ENCODE measurements at places on chromosomes 5 and 9.

- DNase-seq = no peak
These were observed 25.0 kb upstream of the FREM1 start for GRCh38 chr9:14935106-14935751.

DNA sequence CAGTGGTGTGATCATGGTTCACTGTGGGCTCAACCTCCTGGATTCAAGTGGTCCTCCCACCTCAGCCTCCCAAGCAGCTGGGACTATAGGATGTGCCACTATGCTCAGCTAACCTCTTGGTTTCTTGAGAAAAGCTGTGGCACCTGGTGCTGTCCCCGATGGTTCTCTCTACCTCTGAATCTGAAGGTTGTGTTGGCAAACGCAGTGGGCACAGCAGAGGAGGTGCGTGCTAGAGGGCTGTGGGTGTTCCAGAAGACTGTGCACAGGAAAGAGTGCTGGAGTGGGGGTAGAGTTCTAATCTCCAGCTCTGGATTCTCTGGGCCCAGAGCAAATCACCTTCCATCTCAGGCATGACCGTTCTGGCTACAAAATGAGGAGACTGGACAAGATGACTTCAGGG is 12.5 kb downstream of the RGS3 start:
- no peak for DNase-seq

- DNase-seq = no peak
These were observed 252.5 kb upstream of the SEMA6A start for GRCh38 chr5:116827078-116827477.

DNA sequence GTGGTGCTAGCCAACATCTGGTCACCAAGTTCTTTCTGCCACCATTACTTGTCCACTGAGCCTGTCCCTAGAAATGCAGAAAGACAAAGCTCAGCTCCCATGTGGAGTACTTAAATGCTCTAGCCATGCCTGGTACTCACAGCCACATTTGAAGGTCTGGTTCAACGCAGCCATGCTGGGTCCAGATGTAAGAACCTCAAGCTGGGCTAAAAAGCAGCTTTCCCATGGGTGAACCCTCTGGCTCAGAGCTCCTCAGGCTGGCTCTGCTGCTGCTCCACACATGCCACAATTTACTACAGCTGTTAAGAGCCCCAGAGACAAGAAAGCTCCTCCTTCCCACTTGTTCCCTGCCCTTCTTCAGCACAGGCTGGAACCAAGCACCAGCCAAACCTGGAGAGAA is 97.1 kb upstream of the LRRTM2 start:
- DNase-seq = no peak

DNA sequence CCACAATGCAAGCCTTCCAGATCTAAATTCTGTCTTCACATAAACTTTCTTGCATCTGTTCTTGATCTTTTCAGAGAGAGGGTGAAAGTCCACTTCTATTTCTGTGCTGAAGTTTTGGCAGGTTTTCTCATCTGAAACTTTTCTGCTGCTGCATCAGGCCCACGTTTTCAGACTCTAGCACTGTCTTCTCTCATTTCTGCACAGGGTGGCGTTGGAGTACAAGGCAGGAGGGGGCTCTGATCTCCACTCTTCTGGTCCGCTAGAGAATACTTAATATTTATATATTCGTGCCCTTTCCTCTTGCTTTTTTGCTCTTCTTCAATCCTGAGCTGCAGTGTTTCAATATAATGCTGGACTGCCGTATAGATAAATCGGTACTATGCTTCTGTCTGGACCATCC is 204.0 kb upstream of the PRDM9 start:
- no peak for DNase-seq

DNA sequence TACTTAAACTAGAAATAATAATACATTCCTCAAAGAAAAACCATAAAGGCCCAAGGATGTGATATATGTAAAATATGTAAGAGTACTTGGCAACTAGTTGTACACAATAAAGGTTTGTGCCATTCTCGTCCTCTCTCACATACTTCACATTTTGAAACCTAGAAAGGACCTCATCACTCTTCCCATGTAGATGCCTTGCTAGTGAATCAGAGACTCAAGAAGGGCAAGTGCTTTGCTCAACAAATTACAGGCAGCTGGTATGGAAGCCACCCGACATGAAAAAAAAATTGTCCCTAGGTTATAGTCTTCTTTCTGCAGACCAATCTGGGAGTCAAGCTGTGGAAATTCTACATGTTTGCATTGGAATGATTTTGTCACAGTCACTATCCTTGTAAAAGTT is 31.7 kb downstream of the ADRB2 start:
- no peak for DNase-seq

DNA sequence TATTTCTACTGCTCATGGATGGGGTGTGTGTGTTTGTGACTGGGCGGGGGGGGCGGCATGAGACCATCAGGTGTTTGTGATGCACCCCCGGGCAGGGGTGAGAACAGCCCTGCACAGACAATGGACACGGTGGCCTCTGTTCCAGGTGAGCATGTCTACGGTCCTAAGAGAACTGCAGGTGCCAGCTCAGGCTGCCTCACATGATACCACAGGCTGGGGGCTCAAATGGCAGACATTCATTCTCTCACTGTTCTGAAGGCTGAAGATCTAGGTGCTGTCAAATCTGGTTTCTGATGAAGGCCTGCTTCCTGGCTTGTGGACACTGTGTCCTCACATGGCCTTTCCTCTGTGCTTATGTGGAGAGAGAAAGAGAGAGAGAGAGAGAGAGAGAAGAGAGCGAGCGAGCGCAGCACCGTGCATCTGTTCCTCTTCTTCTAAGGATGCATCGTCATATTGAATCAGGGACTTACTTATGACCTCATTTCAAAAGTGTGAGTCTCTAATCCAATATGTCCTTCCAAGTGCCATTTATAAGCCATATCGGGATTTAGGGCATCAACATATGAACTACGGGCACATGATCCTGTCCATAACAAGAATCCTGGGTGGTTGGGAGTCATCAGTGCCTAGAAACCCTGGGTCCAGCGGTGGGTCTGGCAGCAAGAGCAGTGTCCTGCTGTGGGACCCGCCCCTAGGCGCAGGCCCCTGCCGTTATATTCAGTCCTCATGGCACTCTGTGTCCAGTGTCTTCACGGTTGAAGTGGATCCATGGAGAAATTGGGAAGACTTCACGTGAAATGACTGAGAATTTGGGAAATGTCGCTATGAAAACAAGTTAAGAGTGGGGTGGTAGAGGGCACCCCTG is 42.5 kb downstream of the NXNL2 start:
- DNase-seq = peak; percentile 15

DNA sequence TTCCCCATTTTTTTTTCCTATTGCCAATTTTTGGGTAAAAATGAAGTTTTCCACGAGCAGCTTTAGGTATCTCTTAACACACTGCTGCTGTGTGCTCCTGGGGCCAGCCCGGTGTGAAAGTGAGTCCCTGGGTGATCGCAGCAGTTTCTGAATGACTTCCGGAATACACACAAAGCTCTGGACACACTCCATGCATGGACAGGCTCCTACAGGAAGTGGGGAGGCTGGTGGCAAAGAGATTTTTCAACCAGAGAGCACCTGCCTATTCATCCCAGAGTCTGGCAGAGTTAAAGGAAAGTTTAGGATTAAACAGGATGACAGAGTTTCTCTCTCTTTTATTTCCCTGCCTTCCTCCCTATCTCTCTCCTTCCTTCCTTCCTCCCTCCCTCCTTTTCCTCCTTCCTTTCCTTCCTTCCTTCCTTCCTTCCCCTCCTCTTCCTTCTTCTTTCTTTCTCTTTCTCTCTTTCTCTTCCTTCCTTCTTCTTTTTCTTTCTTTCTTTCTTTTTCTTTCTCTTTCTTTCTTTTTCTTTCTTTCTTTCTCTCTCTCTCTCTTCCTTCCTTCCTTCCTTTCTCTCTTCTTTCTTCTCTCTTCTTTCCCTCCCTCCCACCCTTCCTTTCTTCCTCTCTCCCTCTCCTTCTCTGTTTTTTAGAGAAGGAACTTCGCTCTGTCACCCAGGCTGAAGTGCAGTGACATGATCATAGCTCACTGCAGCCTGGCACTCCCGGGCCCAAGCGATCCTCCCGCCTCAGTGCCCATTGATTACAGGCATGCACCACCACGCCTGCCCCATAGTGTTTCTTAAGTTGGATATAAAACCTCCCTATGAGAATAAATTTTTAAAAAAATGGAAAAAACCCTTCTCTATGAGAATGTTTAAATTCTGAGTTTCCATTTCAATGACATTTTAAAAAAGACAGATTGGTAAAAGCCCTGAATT is 38.7 kb upstream of the UBTD2 start:
- no peak for DNase-seq

GRCh38 chr5:72649449-72649848 is 142.2 kb upstream of the ZNF366 start:
- DNase-seq = no peak

DNA sequence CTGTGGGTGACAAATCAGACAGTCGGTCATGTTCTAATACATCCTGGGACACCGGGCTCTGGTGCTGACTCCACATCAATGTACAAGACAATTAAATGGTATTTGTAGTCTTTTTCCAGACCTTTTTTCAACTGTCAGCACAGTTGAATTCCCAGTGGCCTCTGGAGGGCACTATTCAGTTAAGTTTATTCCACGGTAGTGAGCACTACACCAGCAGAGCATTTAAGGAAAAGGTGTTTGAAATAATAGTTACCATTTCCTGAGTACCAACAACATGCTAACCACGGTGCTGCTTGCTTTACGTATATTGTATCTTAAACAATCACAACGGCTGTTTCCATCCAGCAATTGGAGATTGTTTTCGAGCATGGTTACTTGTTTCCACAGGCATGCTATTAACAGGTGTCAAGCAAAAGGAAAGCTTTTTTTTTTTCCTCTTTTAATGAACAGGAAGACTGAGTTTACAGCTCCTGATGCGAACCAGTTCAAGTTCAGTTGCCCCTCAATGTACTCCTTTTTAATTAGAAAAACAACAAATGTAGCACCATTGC is 186.7 kb downstream of the PDZD2 start:
- DNase-seq = peak; percentile 58

- no peak for DNase-seq
These were observed 16.6 kb downstream of the NIM1K start for GRCh38 chr5:43208658-43209057.

GRCh38 chr9:126501383-126502331 is 112.1 kb upstream of the LMX1B start:
- no peak for DNase-seq

DNA sequence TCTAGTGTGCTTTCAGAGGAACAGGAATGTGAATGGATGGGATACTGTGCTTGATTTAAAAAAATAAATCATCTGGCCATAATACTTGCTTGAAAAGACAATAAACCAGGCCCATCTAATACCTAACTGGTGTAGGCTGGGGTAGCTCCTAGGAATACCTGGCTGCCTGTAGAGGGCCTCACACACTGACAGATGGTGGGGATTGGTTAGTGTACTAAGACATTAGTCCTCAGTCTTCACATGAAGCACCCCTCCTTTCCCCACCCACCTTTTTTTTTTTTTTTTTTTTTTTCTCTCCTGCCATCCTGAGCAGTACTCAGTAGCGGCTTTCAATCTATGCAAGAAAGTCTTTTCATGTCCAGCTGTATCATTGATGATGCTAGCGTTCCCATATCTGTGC is 130.5 kb downstream of the ADGRV1 start:
- DNase-seq = no peak

GRCh38 chr5:136330353-136331038 is 34.8 kb downstream of the TRPC7 start:
- DNase-seq = no peak

- DNase-seq = no peak
These were observed 122.5 kb downstream of the OXCT1 start for GRCh38 chr5:41747708-41748107.

DNA sequence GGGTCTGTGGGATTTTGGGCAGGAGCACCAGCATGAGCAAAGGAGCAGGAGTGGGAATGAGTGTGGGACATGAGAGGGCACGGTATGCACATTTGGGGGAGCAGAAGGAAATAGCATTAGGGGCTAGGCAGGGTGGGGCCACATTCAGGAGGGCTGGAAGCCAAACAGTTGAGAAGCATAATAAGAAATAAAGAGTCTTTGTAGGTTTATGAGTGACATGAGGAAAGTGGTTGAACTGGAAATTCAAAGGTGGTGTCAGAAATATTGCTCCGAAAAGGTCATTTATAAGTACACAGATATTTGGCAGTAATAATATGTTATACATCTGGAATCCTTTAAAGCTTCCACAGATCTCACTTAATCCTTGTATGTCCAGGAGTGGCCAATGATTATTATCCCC is 26.4 kb downstream of the ARHGEF28 start:
- no peak for DNase-seq

DNA sequence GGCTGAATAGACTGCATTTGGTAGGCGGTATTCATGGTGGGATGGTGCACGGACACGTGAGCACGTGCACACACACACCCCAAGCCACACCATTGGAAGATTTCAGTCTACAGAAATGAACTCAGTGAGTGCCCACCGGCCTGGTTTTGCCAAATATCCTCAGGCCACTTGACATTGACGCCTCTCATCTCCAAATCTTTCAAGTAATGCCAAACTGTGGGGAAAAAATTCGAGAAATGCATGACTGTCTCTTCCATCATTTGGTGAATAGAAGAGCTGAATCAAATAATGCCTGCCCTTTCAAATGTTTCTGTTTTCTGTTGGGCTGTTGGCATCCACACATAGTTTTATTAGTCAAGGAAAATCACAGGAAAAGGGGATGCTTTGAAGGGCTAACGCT is 182.3 kb upstream of the EFNA5 start:
- no peak for DNase-seq

- DNase-seq = no peak
These were observed 20.6 kb upstream of the CMBL start for GRCh38 chr5:10328323-10328722.

DNA sequence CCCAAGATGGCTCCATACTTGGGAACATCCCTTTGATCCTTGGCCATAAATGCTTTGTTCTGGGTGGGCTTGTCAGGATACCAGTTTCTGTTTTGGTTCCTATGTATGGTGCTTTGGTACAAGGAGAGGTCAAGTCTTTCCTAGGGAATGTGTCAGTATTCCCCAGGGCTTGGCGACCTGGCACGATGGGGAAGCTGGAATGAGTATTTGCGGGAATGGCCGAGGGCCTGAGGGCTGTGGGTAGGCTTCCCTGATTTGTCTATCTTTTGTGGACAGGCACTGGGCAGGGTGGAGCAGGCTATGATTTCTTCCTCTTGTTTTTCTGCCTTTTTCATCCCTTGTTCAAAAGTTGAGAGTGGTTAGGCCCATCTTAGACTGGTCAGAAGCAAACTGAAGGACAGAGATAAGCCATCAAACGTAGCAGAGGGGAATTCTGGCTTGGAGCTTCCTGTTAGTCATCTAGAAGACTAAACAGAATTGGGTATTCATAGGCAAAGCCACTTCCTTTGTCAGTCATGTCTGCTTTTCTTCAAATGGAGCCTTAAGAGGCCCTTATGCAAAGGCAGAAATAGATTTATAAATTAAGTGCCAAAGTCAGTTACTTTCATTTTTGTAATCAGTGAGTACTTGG is 13.7 kb downstream of the DOCK2 start:
- peak; percentile 80 for DNase-seq

- no peak for DNase-seq
These were observed 651.0 kb upstream of the RORB start for GRCh38 chr9:73845954-73846690.

DNA sequence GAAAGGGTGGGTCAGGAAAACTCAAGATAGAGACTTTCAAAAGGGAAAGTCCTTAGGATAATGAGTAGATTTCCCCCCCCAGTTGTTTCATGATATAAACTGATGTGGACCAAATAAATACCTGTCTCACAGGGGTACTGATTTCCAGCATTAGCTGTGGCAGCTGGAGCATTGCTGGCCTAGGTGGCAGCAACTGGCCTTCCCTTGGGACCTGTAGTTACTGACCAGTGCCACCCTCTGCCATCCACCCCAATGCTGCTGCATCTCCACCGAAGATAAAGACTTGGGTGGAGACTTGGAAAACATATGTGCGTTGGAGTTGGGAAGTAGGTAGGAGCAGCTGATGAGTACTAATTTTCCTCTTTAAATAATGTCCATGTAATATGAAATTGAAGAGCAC is 71.8 kb downstream of the SYK start:
- DNase-seq = no peak

Measured in suppressor macrophage treated with lipopolysaccharide for 4 hours (primary cell).